ENCODE measurements at places on chromosomes 2 and 18.

DNA sequence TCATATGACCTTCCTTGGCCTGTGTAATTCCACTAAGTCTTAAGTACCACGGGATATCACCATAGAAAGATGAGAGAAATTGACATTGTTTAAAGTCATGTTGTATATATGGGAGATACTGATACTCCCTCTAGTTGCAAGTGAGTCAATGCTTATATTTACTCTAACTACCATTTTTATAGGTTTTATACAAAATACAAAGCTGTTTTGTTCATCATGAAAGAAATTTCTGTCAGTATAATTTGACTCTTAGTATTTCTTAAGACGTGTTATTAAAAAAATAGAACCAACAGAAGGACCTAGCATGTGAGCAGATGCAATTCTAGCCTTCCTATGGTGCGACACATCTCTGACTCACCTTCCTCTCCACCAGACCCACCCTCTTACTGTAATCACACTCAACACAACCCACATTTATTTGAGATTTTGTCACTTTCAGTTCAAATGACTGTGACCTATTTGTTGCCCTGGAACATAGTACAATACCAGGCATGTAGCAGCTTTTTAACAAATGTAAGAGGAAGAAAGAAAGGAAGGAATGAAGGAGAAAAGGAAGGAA is 453.1 kb downstream of the CMPK2 start:
- DNase-seq: no peak

GRCh38 chr2:111199840-111200239 is 79.1 kb downstream of the BCL2L11 start:
- no peak for DNase-seq

DNA sequence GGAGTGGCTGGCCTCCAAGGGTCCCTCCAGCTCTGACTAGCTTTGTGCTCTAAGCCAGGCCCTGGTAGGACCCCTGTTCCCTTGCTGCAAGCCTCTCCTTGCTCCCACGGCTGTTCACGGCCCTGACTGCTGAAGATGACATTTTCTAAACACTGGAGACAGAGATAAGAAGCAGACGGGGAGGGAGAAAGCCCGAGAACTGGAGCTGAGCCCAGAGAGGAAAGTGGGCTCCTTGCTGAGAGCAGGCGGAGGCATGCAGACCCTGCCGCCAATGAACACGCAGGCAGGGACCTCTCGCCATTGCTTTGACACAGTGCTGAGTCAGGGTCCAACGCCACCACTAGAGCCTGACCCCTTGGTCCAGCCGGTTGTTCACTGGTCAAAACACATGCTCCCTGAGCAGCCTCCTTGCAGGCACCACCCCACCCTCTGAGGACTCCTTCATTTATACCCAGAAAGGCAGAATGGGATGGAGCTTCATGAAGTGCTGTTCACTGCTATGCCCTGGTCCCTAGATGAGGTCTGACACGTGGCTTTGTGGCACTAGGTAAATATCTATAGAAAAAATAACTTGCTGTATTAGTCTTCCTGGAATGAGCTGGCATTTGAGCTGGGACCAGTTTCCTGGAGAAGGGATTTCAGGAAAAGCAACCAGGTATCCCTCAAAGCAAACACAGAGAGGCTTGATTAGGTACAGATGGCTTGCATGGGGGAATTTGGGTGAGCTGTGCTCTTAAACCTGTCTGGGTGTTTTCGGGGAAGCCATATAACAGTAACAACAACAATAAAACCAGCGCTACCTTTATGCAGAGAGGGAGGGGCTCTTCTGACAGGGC is 65.7 kb downstream of the MCFD2 start:
- no peak for DNase-seq

DNA sequence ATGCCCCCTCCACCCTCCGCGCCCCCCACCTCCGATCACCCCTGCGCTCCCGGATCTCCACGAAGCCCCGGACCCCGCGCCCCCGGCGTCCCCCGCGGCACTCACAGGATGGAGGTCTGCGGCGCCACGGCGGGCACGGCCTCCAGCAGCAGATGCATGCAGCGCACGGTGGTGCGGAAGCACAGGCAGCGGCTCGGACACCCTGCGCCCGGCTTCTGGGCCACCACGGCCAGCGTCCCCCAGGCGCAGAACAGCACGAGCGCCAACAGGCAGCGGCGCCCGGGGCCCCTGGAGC is 217 bp downstream of the PXDN start:
- DNase-seq: no peak

- DNase-seq: no peak
Observed at GRCh38 chr18:47604021-47604420, 326.4 kb downstream of the SMAD2 start.

DNA sequence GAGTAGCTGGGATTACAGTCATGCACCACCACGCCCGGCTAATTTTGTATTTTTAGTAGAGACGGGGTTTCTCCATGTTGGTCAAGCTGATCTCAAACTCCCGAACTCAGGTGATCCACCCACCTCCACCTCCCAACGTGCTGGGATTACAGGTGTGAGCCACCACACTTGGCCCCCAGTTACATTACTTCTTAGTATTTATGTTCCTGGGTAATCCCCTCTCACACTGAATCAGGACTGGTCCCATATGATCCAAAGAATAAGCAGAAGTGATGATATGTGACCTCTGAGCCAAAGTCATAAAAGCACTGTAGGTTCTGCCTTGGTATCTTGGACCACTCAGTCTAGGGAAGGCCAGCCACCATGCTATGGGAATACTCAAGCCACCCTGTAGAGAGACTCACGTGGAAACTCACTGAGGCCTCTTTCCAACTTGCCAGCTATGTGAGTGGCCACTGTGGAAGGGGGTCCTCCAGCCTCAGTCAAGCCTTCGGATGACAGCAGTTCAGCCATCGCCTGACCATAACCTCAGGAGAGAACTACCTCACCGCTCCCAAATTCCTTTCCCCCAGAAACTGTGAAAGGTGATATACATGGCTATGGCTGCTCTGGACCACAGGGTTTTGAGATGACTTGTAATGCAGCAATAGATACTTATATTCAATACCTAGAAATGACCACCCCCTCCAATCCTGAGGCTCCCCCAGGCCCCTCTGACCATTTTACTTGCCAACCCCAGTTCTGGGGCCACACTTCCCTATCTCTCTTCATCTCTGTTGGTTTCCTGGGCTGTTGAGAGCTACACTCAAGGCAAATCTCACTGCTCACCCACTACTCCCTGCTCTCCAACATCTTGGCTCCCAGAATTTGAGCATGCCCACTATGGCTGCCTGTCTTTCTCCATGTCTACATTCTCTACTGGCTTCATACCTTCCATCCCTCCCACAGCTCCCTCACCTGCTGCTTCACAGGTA is 80.5 kb downstream of the DDX1 start:
- no peak for DNase-seq

- no peak for DNase-seq
Observed at GRCh38 chr2:36420569-36421181, 65.1 kb downstream of the CRIM1 start.

GRCh38 chr2:226227341-226227740 is 572.3 kb downstream of the IRS1 start:
- no peak for DNase-seq

GRCh38 chr2:157696036-157696435 is 67.4 kb upstream of the ACVR1C start:
- no peak for DNase-seq

DNA sequence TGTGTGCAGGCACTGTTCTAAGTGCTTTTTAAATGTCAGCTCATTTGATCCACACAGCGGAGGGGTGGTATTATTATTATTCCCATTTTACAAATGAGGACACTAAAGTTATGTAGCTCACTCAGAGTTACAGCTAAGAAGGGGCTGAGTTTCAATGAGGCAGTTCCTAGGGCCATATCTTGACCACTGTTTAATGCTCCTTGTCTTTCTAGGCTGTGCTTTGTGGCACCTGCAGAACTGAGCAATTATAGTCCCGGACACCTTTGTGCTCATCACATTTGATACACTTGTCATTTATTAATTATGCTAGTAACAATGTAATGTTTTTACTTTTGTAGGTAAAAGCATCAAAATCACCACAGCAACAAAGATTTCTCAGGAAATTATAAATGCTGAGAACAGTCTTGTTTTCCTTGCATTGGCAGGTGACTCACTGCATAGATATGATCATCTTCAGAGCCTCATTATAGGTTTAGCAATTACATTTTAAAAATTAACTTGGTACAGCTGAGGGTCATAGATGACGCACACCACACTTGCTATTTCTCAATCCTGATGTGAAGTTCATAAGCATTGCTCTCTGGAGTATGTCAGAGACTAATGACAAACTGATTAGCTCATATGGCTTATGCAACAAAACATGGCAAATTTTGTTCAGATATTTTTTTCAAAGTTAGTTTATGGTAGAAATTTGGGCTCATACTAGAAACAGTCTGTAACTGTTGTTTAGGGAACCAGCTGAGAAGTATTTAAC is 366.8 kb downstream of the TGIF1 start:
- DNase-seq: no peak

- DNase-seq: no peak
Observed at GRCh38 chr2:7594211-7594610, 677.0 kb downstream of the RNF144A start.

DNA sequence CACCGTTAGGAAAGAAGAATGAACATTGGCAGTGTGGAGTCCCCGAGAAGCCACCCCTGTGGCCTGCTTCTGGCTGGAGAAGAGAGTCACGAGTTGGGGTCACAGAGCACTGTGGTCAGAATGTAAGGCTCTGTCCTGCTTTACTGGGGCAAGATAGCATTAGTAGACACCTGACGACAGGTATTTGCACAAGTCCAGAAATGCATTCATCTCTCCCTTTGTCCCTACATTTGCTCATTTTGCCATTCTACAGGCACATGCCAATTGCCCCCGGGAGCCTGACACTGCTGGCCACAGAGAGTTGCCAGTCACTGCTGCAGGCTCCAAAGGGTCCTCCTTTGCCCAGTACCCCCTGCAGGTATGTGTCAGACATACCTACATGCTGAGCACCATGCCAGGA is 133.3 kb downstream of the SMAD2 start:
- DNase-seq: no peak

DNA sequence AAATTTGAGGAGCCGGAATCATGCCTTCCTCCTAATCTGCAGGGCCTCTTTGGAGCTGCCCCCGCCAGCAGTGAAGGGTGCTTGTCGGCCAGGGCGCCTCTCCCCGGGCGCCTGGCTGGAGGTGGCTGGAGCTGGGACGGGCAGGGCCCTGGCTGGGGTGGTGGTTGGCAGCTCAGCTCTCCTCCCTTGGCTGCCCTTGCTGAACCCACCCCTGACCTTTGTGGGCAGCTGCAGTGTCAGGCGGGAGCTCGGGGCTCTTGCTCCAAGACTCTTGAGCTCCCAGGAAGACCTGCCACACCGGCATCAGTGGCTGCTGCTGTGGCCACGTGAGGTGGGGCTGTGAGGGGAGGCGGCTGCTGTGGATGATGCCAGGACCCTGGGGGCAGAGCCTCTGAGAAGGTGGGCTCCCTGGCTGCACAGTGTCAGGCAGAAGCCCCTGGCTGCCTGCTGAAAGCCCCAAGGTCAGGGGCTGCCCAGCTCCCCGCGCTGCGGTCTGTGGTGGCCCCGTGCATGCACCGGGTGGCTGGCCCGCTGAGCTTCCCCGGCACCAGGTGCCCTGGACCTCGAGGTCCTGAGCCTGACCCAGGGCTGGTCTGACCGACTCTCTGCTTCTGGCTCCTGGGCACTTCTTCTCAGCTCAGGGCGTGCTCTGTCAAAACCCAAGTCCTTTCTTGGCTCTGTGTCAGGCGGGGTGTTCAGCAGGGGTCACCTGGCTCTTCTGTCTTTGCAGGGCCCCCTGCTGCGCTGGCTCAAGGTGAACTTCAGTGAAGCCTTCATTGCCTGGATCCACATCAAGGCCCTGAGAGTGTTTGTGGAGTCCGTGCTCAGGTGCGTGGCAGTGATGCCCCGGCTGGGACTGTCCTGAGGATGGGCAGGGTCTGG is 34.5 kb downstream of the PDIA6 start:
- no peak for DNase-seq

- no peak for DNase-seq
Observed at GRCh38 chr2:136468799-136469369, 296.5 kb upstream of the THSD7B start.
